ENCODE measurements at places on chromosomes 2 and 18.

DNA sequence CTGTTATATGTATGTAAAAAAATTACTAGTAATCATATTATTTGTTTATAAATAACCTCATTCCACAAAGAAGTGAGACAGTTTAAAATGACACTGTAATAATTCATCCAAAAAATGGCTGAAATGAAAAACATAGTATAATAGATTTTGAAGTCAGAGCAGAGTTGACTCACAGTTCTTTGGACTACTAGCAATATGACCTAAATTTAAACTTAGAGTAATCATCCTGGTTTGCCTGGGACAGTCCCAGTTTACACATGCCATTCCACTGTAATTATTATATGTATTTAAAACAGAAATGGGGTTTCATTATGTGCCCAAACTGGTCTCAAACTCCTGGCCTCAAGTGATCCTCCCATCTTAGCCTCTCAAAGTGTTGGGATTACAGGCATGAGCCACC is 48.3 kb downstream of the CCDC88A start:
- no peak for DNase-seq

GRCh38 chr2:238127165-238128060 is 11.1 kb upstream of the KLHL30 start:
- no peak for DNase-seq

DNA sequence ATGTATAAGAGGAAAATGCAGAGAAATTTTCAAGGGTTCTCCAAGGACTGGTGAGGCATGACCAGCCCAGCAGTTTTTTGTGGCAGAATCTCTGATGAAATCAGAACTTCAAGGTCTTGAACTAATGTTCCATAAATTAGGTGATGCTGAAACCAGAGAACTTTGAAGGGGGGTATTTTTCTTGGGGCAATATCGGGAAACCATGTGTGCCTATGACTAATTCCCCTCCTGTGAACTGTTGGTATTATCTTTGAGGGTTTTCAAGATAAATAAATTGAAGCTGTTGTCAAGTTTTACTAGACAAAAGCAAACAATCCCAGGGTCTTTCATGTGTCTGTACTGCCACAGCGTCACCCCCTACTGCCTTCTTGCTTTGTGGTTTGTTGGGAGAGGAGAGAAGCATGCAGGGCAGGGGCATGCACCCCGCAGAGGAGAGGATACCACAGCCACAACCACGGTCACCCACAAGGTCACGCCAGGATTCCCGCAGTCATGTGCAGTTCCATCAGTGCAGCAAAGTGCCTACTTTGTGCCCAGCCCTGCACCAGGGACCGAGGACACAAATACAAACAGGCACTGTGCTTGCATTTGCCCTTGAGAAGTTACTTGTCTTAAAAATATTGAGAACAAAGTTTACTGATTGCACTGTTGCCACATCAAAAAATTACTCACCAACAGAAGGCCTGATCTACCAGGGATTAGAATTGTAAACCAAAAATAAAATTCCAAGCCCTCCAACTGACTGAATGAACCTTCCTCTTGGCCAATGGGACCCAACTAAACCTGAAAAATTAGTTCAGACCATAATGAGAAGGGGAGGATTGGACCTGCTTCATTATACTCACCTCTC is 413.3 kb upstream of the TRIB2 start:
- peak; percentile 98 for DNase-seq

GRCh38 chr2:234099266-234099665 is 48.8 kb downstream of the SPP2 start:
- no peak for DNase-seq

- no peak for DNase-seq
These were observed 237.2 kb downstream of the RNF152 start for GRCh38 chr18:61655630-61656029.

DNA sequence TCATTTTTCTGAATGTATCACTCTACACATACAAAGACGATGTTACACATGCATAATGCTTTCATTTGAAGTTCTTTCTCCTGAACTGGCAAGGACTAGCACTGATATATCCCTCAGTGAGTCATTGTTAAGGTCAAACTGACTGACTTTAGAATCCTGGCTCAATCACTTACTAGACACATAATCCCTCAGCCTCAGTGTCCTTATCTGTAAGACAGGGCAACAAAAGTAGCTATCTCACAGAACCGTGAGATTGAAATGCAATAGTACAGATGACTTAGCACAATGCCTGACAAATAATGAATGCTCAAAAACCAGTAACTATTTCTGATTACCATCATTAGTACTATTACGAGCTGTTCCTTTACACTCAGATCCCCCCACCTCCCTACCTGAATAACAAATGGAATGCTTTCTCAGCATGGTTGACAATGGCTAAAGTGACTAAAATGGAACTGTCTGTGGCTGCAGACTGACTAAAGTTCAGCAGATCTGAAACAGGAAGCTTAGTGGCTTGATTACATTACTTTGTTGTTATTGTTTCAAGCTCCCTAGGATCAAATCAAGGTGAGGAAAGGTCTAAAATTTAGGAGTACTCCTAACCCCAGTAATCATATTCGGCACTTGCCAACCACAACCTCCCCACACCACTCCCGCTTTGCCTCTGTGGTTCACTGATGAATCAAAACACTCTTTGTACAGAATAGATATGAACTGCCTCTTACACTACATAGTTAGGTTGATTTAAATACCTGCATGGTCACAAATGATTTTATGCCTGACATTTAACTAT is 35.8 kb upstream of the CACNB4 start:
- no peak for DNase-seq

GRCh38 chr2:70659551-70659950 is 105.9 kb upstream of the TGFA start:
- DNase-seq, result no peak

DNA sequence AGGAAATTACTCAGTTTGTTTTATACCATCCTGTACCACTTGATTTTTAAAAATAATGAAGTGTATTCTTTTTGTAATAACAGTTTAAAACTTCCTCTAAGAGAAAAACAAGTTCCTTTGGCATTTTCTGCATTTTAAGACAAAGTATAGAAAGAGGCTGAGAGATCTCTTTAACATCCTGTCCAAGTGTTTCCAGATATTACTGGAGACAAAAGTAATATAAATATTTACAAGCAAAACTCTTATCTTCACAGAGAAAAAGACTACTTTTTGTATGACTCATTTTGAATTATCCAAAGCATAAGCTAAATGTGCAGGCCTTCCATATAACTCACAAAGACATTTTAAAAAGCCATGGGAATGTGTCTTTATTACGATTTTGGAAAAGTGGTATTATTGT is 221.1 kb downstream of the RDH14 start:
- no peak for DNase-seq

GRCh38 chr2:72092111-72092510 is 55.6 kb downstream of the CYP26B1 start:
- no peak for DNase-seq

DNA sequence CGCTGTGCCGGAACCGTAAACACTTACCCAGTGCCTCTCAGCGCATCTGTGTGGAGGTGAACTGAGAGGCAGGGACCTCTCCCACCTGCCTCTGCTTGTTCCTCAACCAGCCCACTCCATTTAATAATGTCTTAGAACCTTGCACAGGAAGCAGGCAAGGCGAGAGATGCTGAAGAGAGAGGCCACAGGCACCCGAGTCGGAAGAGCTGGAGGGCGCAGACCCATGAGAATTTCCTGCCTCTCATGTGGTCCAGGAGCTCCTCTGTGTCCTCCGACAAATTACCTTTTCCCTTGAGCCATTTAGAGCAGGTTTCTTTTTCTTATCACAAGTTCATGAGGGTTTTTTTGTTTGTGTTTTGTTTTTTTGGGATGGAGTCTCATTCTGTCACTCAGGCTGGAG is 4.9 kb upstream of the RFX8 start:
- no peak for DNase-seq

DNA sequence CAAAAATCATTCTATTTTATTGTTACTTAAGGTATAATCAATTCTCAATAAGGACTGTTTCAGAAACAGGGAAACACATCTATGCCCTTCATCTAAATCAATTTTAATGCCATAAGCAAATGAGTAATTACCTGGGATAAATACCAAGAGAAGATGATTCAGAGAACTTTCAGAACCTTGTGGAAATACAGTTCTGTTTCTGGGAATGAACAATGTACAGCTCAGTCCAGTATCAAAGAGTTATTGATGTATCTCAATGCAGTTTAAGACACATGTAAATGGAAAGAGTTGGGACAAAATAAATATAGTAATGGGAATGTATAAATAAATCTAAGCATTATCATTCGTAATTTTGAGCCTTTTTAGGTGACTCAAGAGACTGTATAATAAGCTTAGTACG is 60.1 kb downstream of the PTPN2 start:
- no peak for DNase-seq

DNA sequence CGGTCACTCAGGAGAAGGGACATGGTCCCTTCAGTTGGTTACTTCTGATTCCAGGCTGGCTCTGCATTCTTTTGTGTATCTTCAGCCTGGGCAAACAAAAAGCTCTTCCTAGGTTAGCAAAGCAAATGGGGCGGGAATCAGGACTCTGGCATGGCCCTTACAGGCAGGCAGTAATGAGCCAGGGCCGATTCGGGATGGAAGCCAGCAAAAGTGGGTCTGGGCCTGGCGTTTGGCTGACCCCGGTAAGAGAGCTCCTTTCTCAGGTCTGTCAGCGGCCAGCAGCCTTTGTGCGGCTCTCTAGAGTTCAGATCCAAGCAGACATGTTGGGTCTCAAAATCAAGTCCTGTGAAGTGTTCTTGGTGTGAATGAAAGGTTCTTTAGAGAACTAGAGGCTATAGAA is 81.5 kb upstream of the EML6 start:
- no peak for DNase-seq

GRCh38 chr2:102736410-102737409 is 25.1 kb upstream of the TMEM182 start:
- DNase-seq, result no peak

GRCh38 chr2:130768191-130768855 is 13.0 kb downstream of the AMER3 start:
- no peak for DNase-seq

DNA sequence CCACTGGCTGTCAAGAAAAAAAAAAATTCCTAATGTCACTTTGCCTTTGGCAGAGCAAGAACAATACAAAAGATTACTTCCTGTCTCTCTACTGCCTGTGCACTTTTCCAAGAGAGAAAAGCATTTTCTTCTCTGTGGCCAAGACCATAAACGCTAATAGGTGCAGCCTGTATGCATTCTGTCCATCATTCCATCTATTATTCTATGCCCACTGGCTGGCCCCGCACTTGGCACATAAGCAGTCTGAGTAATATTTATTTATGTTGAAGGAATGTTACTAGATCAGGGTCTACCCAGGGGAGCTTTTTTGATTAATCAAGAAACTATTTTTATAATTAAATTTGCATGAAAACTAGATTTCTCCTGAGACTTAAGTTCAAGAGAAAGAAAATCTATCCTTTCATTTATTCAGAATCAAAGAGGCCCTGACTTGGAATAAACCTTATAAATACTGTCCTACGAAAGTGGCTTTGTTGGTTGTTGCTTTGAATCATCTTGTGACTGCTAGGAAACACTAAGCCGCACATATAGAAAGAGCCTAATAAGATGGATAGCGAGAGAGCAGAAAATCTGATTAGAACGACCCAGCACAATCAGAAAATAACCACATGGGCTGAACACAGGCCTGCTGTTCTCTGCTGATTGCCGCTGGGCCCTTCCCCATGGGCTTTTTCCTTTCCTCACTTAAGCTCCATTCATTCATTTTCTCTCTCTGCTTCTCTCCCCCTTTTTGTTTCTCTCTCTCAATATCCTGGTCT is 59.4 kb downstream of the MMADHC start:
- DNase-seq, result no peak

GRCh38 chr2:155730804-155731203 is 601.7 kb downstream of the NR4A2 start:
- DNase-seq, result no peak

DNA sequence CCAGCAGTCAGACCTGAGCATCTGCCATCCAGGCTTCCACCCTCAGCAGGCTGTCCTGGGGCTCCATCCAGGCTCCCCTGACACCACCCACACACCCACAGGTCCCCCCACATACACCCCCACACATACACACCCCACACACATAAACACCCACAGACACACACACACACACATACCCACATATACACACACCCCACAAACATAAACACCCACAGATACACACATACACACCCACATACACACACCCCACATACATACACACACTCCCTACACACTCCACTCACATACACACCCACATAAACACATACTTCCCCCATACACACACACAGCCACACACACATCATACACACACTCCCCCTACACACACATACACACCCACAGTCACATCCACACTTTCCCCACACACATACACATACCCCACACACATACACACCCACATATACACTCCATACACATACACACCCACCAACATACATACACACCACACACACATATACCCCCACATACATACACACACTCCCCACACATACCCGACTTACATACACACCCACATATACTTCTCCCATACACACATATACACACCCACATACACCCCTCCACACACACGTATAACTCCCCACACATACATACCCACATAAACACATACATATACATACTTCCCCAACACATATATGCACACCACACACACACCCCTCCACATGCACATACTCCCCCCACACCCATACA is 183.3 kb upstream of the ETAA1 start:
- DNase-seq, result no peak

GRCh38 chr2:234493796-234494195 is 3.1 kb downstream of the ARL4C start:
- no peak for DNase-seq

- no peak for DNase-seq
These were observed 370.3 kb downstream of the MEIS1 start for GRCh38 chr2:66805016-66805865.

DNA sequence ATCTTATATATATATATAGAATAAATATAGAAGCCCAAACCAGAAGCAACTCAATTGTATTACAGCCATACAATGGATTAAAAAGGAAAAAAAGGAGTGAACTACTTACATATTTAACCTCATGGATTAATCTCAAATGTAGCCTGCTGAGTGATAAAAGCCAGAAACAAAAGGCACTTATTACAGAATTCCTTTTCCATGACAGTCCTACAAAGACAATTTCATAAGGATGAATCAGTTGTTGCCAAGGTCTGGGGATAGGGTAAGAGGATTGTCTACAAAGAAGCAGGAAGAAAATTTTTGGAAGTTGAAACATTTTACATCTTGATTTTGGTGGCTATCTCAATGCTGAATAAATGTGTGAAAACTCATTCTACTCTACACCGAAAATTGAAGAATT is 103.9 kb upstream of the DCC start:
- no peak for DNase-seq

GRCh38 chr2:219279916-219280516 is 850 bp downstream of the DNAJB2 start:
- no peak for DNase-seq

DNA sequence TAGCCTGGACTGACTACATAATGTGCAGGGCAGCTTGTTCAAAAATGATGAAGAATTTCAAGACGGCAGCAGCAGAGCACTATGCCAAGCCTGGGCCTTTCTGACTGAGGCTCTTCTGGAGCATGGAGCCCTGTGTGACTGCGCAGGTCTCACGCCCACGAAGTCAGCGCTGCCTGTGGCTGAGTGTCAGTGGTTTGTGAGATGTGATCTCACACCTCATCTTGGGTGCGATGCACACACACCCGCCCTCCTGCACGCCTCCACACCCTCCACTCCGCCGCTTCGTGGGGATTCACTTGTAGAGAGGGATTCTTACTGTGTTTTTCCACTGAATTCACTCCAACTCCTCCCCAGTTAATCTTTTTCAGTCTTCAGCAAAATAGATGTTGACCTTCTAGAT is 103.9 kb downstream of the VIT start:
- no peak for DNase-seq
